A549 treated with dexamethasone at 1 μM for 4 hours (cell line): ENCODE measurements at places on chromosomes 7 and 10. TPM values are rescaled to one million over a fixed set of nuclear protein-coding genes. Genes with fewer than 3 reads are reported as not detected.

Gene GJD4
- total RNA-seq: 0.05 to 0.06 TPM in 2 of 5 replicates, not detected in the others

Gene CYP3A7
- not detected in 5 replicates for total RNA-seq

Gene RP9
- 31.3 to 34.0 TPM (median 32.3 TPM) in 5 replicates for total RNA-seq

Gene SPAM1
- not detected in 5 replicates for total RNA-seq

Gene C10orf53
- total RNA-seq: not detected in 5 replicates

Gene PTF1A
- not detected in 5 replicates for total RNA-seq

Gene CHST15
- 6.3 to 8.9 TPM (median 8.0 TPM) in 5 replicates for total RNA-seq

Gene PDZD8
- total RNA-seq: 23.9 to 40.6 TPM (median 36.6 TPM) in 5 replicates

Gene PLCE1
- 7.0 to 10.3 TPM (median 9.7 TPM) in 5 replicates for total RNA-seq

Gene ADAP1
- total RNA-seq: 2.2 to 4.8 TPM (median 3.9 TPM) in 5 replicates

Gene MYH16
- 0.25 to 0.70 TPM (median 0.40 TPM) in 5 replicates for total RNA-seq

Gene RADIL
- 1.2 to 1.9 TPM (median 1.7 TPM) in 5 replicates for total RNA-seq

Gene FKBP9
- total RNA-seq: 87.0 to 109 TPM (median 108 TPM) in 5 replicates

Gene AP5Z1
- 15.0 to 34.2 TPM (median 27.6 TPM) in 5 replicates for total RNA-seq

Gene CFAP70
- total RNA-seq: 0.08 to 0.20 TPM (median 0.14 TPM) in 5 replicates

Gene AFAP1L2
- 20.2 to 24.3 TPM (median 21.7 TPM) in 5 replicates for total RNA-seq

Gene NEURL1
- total RNA-seq: 0.55 to 0.88 TPM (median 0.73 TPM) in 5 replicates

Gene GGCT
- 68.6 to 88.7 TPM (median 76.0 TPM) in 5 replicates for total RNA-seq

Gene GNAI1
- 25.4 to 32.8 TPM (median 27.2 TPM) in 5 replicates for total RNA-seq

Gene SORCS1
- total RNA-seq: not detected in 5 replicates

Gene PRPF18
- total RNA-seq: 19.5 to 24.3 TPM (median 20.6 TPM) in 5 replicates

Gene PRSS2
- total RNA-seq: not detected in 5 replicates

Gene PRKAR1B
- 28.2 to 33.5 TPM (median 31.6 TPM) in 5 replicates for total RNA-seq
